ENCODE measurements at places on chromosomes 5 and 9. TPM values are rescaled to one million over a fixed set of nuclear protein-coding genes. Genes with fewer than 3 reads are reported as not detected.

The CYLC2 gene
- not detected for total RNA-seq

The LECT2 gene
- not detected for total RNA-seq

The CDKN2A gene
- 27.9 TPM for total RNA-seq

The DNAI1 gene
- total RNA-seq: not detected

The IL5 gene
- not detected for total RNA-seq

The TRPM6 gene
- not detected for total RNA-seq

The NME5 gene
- total RNA-seq: 2.0 TPM

All from smooth muscle cell of the umbilical artery (primary cell).